ENCODE measurements at places on chromosomes 4 and X.

DNA sequence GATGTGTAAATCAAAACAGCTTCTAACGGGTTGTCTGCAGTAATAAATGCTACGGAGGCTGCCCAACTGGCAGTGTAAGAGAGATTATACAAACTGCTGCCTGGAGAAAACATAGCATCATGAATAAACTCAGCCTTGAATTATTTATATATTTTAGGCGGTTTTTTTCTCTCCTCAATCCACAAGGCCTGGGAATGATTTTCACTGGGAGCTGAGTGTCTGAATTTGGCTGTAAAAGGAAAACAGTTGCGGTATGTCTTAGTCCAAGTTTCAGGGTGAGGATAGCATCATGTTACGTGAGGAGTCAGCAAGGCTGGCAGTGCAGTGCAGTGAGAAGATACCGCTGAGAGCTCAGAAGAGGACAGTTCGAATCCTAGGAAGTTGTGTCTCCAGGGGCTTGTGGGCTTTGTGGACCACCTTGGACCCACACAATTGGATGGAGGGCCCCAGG is 291.5 kb upstream of the BOD1L1 start:
- DNase-seq, result peak; percentile 2

- no peak for DNase-seq
Observed at GRCh38 chr4:36360755-36361154, 79.3 kb downstream of the DTHD1 start.

DNA sequence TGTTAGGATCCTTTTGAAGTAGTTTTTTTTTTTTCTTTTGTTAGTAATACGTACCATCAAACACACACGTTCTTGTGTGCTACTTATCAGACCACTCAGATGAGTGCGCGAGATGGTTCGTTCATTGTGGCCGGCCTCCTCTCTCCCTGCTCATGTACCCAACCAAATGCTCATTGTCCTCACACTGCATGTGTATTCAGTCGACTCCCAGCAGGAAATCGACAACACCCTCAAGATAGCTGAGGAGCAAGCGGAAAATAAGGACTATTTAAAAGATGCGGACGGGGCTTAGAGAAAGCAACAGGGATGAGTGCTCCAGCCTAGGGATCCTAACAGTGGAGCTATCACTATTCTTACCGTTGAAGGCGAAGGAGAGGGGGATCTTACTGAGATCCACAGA is 72.9 kb upstream of the GUCY1A1 start:
- no peak for DNase-seq

GRCh38 chr4:133839326-133839725 is 362.3 kb downstream of the PABPC4L start:
- no peak for DNase-seq

- DNase-seq, result no peak
Observed at GRCh38 chr4:182492423-182492822, 249.2 kb downstream of the TENM3 start.

GRCh38 chrX:129777218-129778030 is 2.3 kb upstream of the SASH3 start:
- no peak for DNase-seq

- DNase-seq, result no peak
Observed at GRCh38 chr4:176274441-176274840, 5.4 kb upstream of the ASB5 start.

DNA sequence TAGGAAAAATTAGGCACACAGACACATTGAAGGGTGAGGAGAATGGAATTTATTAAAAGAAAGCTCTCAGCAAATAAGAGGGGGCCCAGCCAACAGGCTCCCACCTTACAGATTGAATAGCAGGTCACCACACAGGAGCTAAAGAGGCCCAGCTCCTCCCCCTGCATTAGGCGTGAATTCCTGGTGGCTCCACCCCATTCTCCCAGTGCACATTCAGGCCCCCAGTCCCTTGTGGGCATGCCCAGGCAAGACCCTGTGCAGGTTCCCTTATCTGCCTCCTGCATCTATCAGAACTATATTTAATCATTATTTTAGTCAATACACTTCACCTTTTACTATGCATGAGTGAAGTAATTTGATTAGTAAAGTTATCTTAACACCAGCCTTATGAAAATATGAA is 856.3 kb upstream of the NDST4 start:
- no peak for DNase-seq

- DNase-seq, result no peak
Observed at GRCh38 chr4:182385897-182386296, 142.7 kb downstream of the TENM3 start.

DNA sequence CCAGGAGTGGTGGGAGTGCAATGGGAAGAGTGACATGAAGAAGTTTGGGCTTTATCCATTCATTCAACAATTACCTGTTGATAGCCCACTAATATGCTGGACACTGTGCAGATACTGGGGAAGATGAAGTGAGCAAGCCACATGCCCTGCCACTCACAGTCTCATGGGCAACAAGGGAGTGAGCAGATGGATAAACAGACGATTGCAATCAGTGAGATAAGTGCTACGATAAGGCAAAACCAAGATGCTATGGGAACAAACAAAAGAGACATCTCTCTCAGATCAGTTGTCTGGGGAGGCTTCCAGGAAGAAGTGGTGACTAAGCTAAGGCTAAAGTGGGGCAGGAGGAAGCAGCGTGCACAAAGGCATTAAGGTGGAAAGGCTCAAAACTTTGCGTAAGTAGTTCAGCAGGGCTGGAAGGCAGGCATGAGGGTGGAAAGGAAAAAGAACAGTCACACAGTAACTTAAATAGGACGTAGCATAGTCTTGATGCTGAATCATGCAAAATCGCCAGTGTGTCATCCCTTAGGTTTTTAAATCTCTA is 31.7 kb downstream of the GAB3 start:
- DNase-seq, result no peak

DNA sequence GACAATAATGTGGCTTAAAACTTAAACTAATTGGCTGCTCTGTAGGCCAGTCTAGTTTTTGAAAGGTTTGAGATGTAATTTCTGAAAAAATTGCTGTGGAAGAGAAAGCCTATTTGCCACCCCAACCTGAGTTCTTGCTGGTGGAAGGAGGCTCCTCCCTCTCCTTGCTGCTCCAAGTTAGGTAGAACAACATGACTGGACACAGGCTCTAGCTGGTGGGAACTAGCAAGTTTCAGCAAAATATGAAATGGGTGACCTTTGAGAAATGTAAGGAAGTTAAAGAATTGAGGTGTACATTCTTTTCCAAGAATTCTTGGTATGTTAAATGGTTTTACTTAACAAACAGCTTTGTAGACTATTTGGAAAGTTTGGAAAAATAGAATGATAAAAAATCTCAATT is 8.0 kb downstream of the RPL34 start:
- DNase-seq, result no peak

DNA sequence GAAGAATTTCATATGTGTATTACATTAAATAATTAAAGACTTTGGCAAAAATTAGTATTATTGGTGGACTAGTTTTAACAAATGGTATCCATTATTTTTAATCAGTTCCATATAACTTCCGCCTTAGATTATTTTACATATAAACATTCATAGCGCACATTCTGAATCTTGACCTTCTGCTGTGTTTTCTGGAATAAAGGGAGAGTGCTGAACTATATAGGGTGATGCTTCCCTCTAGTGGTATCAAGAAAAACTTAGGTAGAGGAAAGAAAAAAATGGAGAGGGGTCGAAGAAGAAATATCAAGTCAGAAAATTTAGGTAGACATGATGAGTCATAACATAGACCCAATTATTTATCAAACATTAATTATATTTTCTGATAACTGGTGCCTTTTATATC is 155.6 kb upstream of the PACRGL start:
- DNase-seq, result no peak

DNA sequence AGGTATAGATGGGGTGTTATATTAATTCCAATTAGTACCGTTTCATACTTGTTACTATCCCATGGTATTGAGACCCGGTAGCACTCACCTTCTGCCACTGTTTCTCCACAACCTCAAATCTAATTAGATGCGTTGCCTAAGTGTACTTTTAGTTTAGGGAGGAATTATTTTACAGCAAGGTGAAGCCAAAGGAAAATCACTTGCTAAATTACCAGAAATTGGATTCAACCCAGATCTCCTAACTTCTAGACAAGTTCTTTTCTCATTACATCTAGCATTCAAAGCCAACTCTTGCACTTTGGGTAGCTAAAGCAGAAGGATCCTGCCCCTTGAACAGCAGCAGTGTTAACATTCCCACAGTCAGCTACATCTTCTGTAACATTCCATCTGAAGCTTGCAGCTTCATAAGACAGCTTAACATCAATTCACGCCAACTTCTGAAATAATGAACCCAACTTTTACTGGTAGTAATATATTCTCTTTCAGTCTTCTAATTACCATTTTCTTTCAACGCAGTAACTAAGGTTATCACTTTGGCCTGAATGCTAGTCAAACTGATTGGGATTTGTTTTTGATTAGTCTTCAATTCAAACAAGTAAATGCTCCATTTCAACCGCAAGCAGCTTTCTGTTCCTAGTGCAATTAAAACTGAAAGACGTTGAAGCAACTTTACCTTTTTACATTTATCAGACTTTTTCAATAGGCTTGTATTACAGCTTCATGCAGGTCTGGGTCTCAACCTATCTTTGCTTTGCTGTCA is 934 bp upstream of the SEC31A start:
- DNase-seq, result no peak

- DNase-seq, result no peak
Observed at GRCh38 chrX:18702362-18703195, 4.9 kb upstream of the PPEF1 start.

DNA sequence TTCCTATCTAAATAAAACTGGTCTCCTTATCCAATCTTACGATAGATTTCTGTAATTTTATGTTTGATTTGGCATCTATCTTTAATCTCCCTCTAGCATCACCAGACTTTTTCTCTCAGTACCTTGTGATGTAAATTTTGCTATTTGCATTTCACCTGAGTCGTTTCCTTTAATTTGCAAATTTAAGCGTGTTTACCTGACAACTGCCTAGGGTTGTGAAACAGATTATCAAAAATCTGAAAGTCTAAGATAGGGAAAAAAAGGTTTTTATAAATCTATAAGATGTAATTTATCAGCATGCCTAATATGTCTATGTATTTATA is 39.4 kb upstream of the TMPRSS11E start:
- no peak for DNase-seq

GRCh38 chr4:27046851-27047250 is 186.2 kb downstream of the STIM2 start:
- no peak for DNase-seq

GRCh38 chr4:33966808-33967207 is 2277.5 kb downstream of the ARAP2 start:
- DNase-seq, result no peak

- no peak for DNase-seq
Observed at GRCh38 chrX:49059681-49060085, 884 bp downstream of the CCDC120 start.
